Gastroesophageal sphincter (tissue), 4 donors: ENCODE measurements at places on chromosomes 16 and 17. TPM values are rescaled to one million over a fixed set of nuclear protein-coding genes. Genes with fewer than 3 reads are reported as not detected.

Gene KRT33A
- not detected for total RNA-seq

- ATAC-seq: no peak
Observed at GRCh38 chr17:66980896-66981295, 16.4 kb downstream of the CACNG4 start.

DNA sequence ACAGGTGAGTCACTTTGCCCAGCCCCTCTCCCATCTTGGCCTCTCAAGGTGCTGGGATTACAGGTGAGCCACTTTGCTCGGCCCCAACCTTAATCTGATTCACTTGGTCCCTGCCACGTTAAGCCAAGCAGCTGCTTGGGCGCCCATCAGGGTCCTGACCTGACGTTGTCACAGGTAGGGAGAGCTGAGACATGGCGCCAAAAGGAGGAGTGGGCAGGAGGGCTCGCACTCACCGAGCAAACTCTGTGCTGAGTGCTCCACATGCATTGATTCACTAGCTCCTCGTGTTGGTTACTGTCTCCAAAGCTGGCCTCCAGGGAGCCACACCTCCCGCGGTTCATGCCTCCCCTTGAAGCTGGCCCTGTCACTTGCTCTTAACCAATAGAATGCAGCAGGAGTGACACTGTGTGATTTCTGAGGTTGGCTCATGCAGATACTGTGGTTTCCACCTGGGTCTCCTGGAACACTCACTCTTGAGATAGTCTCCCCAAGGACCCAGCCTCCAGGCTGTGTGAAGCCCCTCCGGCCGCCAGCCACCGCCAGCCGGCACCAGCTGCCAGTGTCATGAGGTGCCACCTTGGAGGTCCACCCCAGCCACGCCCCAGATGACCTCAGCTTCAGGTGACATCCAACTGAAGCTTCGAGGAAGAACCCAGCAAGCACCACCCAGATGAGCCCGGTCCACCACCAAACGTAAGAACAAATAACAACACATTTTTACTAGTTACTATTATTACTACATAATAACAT is 223.0 kb downstream of the GSG1L start:
- no peak for ATAC-seq

DNA sequence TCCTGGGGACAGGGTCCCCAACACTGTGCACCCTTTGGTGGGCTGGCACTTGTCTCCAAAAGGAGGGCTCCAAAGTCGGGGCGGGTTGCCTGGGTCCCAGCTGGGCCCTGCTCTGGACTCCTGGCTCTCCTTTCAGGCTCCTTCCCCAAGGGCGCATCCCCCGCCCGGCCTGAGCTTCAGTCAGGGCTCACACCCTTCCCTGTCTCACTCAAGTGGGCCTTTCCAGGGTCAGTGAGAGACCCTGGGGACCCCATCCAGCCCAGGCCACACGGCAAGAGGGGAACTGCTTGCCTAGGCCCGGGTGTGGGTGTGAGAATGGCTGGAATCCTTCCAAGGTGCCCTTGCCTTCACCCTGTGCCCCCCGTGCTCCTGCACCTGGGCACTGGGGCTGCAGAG is 41.8 kb upstream of the SLC38A10 start:
- no peak for ATAC-seq

DNA sequence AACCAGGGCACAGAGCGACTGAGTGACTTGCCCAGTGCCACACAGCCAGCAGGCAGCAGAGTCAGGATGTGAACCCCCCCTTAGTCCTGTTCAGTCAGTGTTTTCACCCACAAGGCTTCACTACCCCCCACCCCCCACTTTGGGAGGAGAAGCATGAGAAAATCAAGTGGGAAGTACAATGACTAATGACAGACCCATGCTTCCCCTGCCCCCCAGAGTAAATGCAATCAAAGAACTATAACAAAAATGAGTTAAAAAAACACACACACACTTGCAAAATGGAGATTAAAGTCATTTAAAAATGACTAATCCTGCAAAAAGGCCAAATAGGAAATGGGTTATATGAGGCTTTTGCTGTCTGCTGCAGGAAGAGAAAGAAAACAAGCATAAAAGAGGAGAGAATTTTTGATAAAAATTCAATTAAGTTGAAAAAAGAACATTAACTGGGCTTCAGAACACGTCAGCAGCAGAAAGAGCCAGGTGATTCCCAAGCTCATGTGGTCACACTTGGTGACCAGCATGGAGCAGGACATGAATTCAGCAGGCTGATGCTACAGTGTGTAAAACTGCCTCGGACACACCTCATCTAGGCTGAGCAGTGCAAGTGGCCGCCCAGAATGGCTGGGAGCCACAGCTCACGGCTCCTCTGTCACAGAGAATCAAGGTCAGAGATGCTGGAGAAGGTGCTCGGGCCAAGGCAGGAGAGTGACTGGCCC is 212.3 kb downstream of the ZNF423 start:
- peak; percentile 23 for ATAC-seq

DNA sequence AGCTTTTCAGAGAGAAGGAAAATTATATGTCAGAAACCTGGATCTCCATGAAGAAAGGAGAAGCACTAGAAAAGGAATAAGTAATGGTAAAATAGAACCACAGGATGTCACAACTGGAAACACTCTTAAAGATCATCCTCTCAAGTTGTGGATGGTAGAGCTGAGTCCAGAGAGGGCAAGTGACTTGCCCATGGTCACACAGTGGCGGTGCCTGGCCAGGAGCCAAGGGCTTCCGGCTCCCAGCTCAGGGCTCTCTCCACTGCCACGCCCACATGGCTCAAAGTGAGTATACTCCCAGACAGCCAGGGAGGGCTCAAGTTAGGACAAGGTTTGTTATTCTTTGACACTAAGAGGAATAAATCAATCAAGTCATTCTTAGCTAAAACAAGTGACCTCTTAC is 159.8 kb downstream of the COPRS start:
- ATAC-seq: no peak

Gene OR3A1
- not detected for total RNA-seq

DNA sequence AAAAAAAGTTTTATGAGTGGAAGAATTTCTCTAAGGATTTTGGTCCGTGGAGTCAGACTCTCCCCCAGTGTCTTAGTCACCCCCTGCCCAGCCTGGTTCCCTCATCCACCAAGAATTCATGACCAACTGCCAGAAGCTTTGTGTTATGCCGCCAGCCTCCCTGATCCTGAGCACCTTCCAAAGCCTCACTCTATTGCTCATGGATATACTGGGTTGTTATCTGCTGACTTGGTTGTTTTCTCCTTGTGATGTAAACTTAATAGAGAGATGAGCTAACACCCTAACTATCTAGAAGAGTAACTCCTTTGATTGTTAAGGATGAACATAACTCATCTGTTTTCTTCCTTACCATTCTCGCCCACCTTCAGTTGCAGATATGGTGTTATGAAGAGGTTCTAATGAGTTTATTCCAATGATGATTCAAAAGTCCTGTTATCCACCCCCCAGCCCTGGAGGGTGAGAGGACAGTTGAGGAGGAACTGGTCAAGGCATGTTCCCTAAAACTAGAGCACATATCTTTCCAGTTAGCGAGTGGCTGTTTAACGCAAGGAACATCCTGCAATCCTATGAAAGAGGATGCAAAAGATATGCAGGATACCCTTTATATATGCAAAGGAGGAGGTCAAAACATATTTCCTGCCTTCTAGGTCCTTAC is 1.5 kb upstream of the PSMD3 start:
- no peak for ATAC-seq

GRCh38 chr16:57754354-57755060 is 18.9 kb downstream of the KATNB1 start:
- no peak for ATAC-seq

DNA sequence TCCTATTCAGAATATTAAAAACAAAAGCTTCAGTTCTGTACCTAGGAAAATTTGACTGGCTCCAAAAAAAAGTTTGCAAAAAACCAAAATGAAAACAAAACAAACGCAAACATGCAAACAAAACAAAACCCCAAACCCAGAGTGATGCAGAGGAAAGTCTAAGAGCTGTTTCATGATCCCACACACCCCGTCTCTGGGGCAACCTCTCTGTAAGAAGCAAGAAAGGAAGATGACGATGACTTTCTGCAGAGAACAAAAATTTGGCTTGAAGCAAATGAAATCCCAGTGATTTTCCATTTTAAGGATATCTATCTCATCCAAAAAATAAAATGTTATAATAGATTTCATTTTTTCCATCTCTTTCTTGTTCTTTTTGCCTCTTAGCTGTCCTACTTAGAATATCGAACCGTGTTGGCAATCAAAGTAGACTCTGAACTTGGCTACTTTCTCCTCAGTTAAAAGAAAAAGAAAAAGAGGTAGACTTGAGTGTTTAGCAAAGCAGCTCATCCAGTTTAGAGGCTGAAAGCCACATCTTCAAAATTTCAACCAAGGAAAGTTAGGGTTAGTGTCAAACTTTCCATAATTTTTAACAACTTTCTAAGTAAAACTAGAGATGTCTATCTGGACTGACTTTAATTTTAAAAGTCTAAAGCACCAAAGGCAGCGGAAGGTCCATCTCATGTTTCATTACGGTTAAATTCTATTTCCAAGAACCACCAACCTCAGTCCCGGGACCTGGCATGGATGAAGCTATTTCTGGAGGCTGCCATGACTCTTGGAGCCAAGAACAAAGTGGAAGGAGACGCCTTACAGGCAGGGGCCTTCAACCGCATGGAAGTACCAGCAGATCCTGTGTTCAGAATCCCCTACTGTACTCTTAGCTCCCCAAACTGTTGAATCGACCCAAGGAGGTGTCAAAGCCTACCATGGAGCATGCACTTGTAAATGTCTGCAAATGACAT is 180.8 kb downstream of the XYLT1 start:
- ATAC-seq: no peak

- no peak for ATAC-seq
Observed at GRCh38 chr17:27352448-27353032, 58.6 kb downstream of the WSB1 start.

DNA sequence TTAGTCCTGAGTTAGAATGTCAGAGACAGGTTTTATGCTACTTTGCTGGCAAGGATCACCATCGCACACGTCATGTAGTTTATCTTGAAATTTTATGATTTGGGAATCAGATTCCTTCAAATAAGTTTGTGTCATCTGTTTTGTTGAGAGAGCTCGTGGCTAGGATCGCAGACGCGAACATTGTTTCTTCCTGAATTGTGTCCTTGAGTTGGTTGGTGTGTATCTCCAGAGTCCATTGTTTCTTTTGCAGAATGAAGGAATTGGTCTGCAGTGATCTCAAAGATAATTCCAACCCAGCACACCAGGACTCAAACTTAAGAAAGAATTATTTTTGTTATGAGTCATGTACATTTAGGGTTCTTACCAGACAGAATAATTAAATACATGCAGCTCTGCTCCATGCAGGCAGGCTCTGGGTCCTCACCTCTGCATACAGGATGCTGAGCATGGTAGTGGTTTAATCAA is 51.6 kb downstream of the PRKCA start:
- ATAC-seq: no peak

Gene C17orf67
- 3.5 TPM for total RNA-seq

Gene KRT37
- not detected for total RNA-seq

Gene ZP2
- not detected for total RNA-seq

GRCh38 chr17:72693151-72693878 is 399.2 kb downstream of the SLC39A11 start:
- ATAC-seq: no peak

DNA sequence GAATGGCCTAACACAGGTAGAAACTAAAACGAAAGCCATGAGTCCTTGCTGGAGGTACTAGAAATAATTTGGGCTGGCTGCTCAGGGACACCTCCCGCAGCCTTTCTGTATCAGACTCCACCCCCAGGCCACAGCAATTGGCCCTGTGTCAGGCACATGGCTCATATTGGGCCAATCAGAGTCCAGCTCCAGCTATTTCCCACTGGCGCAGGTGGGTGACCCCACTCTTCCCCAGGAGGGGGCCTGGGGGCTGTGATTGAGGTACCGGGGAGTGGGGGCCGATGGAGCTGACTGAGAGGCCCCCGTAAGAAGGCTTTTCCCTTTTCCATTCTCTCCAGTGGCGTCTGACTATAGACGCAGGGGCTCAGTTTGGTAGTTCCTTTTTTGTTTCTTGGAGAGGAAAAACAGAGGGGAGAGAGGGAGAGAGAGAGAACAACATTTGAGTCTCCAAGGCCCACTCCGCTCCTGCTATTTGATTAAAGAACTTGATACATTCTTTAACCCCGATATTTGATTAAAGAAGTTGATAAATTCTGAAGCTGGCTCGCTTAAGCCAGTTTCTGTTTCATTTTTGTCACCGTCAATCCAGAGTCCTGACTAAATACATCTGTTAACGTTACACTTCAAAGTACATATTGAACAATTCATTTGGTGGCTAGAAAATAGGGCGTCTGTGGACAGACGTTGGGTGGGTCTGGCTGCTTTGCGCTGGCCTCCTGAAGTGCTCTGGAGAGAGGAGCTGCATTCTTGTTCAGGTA is 26.3 kb downstream of the FOXL1 start:
- no peak for ATAC-seq

Gene CLEC18A
- total RNA-seq: 1.9 TPM

Gene TEX19
- total RNA-seq: not detected

GRCh38 chr16:57600048-57600835 is 28.2 kb upstream of the ADGRG1 start:
- ATAC-seq: peak; percentile 34

Gene ZNF205
- 22.0 TPM for total RNA-seq

DNA sequence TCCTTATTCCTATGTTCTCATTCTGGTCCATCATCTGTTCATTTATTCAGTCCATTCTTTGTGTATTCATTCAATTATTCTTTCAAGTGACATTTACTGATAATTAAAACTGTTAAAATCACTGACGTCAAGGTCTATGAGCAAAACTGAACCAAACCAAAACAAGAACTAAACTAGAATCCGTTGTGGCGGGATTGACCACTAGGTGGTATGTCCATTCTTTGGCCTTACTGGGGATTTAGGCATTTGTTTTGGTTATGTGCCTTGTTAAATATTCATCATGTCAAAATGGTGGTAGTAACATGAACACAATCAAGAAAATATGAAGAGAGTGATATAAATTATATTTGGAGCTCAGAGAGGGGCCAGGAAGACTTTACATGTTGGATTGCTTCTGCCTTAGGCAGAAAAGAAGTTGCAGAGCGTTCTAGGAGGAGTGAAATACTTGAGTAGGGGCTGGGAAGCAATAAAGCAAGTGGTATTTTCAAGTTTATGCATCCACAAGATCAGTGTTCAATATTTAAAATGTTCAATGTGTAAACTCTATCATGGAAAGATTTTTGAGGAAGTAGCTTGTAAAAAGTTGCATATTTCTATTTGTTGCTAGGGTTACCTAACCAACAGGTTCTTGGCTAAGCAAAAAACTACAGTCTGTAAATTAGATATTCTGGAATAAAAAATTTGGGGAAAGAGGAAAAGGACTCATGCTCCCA is 129.0 kb downstream of the CDH13 start:
- no peak for ATAC-seq

Gene ANKFN1
- 0.96 TPM for total RNA-seq

Gene ASGR1
- total RNA-seq: not detected

DNA sequence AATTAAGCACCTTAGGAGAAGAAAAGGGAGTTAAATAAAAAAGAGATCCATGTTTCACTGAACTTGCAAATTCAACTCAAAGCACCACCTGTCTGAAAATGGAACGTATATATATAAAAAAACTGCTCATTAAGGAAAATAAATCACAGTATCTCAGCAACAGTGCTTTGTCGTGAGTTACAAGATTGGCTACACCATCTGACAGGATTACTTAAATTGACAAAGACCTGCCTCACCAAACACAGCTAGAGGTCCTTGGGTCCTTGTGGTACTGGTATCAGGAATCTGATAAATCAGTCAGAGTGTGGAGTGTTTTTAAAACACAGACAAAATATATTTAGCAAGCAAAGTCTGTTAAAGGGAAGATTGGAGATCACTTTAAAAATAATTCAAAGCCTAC is 63.9 kb downstream of the KANSL1 start:
- ATAC-seq: no peak

Gene OMG
- total RNA-seq: not detected
